ENCODE measurements at places on chromosomes 1 and 21. TPM values are rescaled to one million over a fixed set of nuclear protein-coding genes. Genes with fewer than 3 reads are reported as not detected.

GRCh38 chr1:236345728-236346127 is 48.4 kb upstream of the EDARADD start:
- H3K4me3 ChIP-seq, result no peak overlapping the region
- peaks cover 25% of the 10 kb centered on the region for H3K4me1 ChIP-seq
- H3K27me3 ChIP-seq, result peaks cover 3% of the 10 kb centered on the region
- no peak for DNase-seq
- no peak overlapping the region for H3K27ac ChIP-seq
- no peaks in the 10 kb centered on the region for H3K36me3 ChIP-seq

The GPR3 gene
- total RNA-seq, result 1.7 TPM

DNA sequence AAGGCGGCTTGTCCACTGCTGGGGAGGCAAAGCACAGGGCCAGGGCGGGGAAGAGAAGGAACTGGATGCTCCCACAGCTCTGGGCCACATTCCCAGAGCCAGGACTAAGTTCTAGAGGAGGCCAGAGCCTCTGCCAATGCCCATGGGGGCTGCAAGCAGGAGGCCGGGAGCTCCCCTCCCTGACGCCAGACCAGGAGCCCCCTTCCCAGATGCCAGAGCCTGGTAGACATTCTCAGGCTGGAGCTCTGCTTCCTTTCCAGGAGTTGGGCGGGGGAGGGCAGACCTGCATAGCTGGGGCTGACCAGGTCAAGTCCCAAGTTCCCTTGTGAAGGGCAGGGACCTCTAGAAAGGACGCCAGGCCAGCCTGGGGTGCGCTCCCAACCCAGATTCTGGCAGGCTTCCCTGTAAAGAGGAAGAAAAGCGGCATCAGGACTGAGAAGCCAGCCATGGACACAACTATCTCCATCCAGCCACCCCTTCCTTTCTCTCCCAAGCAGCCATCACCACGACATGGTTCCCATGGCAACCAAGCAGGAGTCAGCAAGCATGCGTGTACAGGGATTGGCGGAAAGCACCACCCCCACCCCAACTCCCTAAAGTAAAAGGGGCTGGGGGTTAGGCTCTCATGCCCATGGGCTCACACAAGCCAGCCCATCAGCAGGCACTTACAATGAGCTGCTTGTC is 13.4 kb downstream of the KIF21B start:
- H3K36me3 ChIP-seq, result no peaks in the 10 kb centered on the region
- no peaks in the 10 kb centered on the region for H3K4me1 ChIP-seq
- H3K27ac ChIP-seq, result no peak overlapping the region
- H3K4me3 ChIP-seq, result no peak overlapping the region
- no peak for DNase-seq
- H3K27me3 ChIP-seq, result peaks cover 6% of the 10 kb centered on the region

DNA sequence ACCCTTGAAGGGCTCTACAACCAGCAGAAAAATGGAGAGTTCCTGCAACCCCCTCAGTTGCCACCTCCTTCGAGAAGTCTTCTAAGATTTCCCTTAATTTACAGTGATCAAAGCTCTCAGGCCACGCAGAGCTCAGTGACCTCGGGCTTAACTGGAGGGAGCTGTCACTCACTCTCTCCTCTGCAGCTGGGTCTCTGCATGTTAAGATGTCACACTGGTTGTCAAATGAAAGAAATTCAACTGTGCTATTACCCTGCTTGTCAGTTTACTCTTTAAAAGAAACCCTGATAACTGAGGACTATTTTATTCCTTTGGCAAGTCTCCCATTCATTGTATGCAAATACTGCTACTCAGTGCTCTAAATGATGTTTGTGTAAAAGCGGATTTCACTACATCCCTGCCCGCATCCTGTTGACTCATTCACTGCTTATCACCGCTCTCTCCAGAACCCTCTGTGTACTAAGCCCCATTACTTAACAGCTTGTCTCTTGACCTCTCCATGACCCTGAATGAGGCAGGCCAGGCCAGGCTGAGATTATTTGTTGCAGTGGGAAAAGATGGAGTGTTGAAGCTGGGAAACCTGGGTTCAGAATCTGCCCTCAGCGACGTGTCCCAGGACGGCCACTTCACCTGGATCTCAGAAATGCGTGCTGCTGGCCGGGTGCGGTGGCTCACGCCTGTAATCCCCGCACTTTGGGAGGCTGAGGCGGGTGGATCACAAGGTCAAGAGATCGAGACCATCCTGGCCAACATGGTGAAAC is 13.7 kb downstream of the DHRS3 start:
- peak overlapping the region; percentile 96 for H3K27ac ChIP-seq
- peaks cover 96% of the 10 kb centered on the region for H3K4me1 ChIP-seq
- peak overlapping the region; percentile 36 for H3K4me3 ChIP-seq
- H3K27me3 ChIP-seq, result no peaks in the 10 kb centered on the region

- no peaks in the 10 kb centered on the region for H3K27me3 ChIP-seq
- DNase-seq, result no peak
- H3K36me3 ChIP-seq, result peaks cover 16% of the 10 kb centered on the region
- no peak overlapping the region for H3K4me3 ChIP-seq
Observed at GRCh38 chr21:16037421-16037955, 307.7 kb downstream of the USP25 start.

DNA sequence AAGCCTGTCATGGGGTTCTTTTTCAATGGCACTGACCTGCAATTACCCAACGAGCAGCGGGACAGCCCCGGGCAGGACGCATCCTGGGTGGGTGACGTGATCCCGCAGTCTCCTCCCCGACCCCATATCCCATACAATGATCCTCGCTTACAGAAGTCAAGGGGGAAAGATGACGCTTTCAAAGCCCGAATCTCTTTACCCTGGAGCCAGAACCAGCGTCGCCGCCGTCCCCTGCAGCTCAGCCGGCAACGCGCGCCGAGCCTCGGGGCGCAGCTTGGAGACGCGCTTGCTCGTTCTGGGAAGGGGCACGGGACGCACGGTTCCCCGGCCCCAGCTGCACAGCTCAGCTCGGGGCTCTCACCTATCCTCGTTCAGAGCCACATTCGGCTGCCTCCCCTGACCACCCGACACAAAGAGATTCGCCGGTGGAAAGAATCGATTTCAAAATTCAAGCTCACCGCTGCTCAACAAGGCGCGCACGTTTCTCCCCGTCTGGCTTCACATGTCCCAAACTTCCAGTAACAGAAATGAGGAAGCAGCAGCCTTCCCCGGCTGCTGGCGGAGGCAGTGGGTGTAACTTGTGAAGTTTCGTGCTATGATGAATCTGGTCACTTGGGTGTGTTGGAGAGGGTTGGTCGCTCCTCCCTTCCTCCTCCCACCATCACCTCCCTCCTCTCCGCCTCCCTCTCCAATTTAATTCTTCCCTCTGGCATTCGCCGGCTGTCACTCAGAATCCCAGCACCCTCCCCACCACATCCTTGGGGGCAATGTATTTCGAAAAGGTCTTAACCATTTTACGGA is at the start of gene TIAM1:
TSS of gene TIAM1 (minus strand) at position 582 of the 801 bp plus-strand sequence. CDS start 77,289 bp downstream, outside the sequence.
- H3K27ac ChIP-seq, result peak within 1 kb of the TSS; percentile 89
- no peaks in the 10 kb centered on the region for H3K36me3 ChIP-seq
- peaks cover 36% of the 10 kb centered on the region for H3K4me1 ChIP-seq

GRCh38 chr21:44930543-44930981 is 9.3 kb upstream of the SLX9 start:
- H3K27me3 ChIP-seq, result peaks cover 72% of the 10 kb centered on the region
- H3K4me1 ChIP-seq, result peaks cover 24% of the 10 kb centered on the region
- DNase-seq, result no peak
- H3K4me3 ChIP-seq, result peak overlapping the region; percentile 62

- no peaks in the 10 kb centered on the region for H3K27me3 ChIP-seq
- peak overlapping the region; percentile 14 for H3K4me3 ChIP-seq
- peaks cover 59% of the 10 kb centered on the region for H3K4me1 ChIP-seq
- DNase-seq, result no peak
Observed at GRCh38 chr21:29302359-29302875, 3.7 kb downstream of the BACH1 start.

DNA sequence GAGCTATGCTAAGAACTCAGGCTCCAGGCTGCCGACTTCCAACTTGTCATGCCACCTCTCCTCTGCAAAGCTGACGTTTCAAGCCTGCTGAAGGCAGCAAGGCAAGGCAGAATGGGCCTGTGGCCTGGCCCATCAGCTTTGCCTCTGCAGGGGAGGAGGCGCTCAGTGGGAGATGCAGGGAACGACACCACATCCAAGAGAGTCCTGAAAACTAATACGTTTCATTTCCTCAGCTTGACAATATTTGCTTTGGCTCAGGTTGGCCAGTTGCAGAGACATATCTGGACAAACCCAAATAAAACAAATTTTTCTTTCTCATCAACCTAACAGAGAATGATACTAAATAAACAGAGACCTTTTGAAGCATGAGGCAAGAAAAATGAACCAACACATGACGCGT is 35.3 kb downstream of the BEND5 start:
- H3K4me1 ChIP-seq, result peaks cover 7% of the 10 kb centered on the region
- no peak for DNase-seq
- peaks cover 35% of the 10 kb centered on the region for H3K36me3 ChIP-seq
- no peak overlapping the region for H3K4me3 ChIP-seq

The NBPF6 gene
- not detected for total RNA-seq

- H3K4me3 ChIP-seq, result peak overlapping the region; percentile 95
- peak overlapping the region; percentile 97 for H3K27ac ChIP-seq
- no peaks in the 10 kb centered on the region for H3K27me3 ChIP-seq
- peaks cover 17% of the 10 kb centered on the region for H3K4me1 ChIP-seq
Observed at GRCh38 chr1:93845538-93846205, 33.3 kb downstream of the DNTTIP2 start.

The KCNQ4 gene
- total RNA-seq, result 0.79 TPM

The OLFML2B gene
- 4.8 TPM for total RNA-seq

- H3K4me3 ChIP-seq, result no peak overlapping the region
- peaks cover 58% of the 10 kb centered on the region for H3K36me3 ChIP-seq
- no peaks in the 10 kb centered on the region for H3K27me3 ChIP-seq
- H3K4me1 ChIP-seq, result no peaks in the 10 kb centered on the region
- H3K27ac ChIP-seq, result no peak overlapping the region
Observed at GRCh38 chr1:182851825-182852224, 12.7 kb downstream of the DHX9 start.

The MARCKSL1 gene
- total RNA-seq, result 495 TPM

The OR6K3 gene
- not detected for total RNA-seq

The SLC1A7 gene
- total RNA-seq, result not detected

- no peak overlapping the region for H3K27ac ChIP-seq
- H3K36me3 ChIP-seq, result no peaks in the 10 kb centered on the region
Observed at GRCh38 chr21:33123374-33124123, 53.6 kb downstream of the OLIG1 start.

DNA sequence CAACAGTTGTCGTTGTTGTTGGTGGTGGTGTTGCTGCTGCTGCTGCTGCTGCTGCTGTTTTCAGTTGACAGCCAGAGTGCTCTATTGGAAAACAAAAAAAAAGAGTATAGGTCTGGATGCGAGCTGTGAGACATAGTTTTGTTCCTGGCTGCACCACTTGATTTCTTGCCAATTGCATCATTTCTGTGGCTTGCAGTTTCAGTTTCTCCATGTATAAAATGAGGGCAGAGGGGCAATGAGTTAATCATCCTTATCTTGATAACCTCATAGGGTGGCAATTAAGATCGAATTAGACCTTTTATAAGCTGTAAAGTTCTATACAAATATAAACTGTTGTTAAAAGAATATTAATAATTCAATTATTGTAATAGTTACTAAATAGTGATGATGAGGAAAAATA is 156.7 kb downstream of the DMRTA2 start:
- no peak overlapping the region for H3K27ac ChIP-seq
- DNase-seq, result no peak
- H3K27me3 ChIP-seq, result no peaks in the 10 kb centered on the region
- no peaks in the 10 kb centered on the region for H3K36me3 ChIP-seq

The VSIG8 gene
- total RNA-seq, result not detected

DNA sequence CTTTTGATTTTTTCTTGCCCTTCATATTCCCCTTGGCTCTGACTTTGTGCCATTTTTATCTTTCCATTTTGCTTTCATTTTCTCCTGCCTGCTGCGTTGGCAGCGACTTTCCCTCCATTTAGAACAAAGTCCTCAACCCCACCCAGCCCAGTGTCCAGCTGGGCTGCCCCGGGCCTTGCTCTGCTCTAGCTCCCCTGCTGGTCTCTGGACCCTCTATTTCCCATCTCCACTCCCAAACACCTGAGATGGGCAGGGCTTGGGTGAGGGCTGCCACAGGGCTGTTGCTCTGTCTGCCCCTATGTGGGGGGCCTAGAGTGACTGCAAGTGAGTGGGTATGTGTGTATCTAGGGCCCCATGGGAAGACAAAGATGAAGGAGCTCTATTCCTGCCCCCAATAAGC is 7.3 kb upstream of the ADAM15 start:
- H3K4me1 ChIP-seq, result no peaks in the 10 kb centered on the region
- no peak for DNase-seq
- no peaks in the 10 kb centered on the region for H3K27me3 ChIP-seq
- H3K36me3 ChIP-seq, result no peaks in the 10 kb centered on the region
- no peak overlapping the region for H3K27ac ChIP-seq
- no peak overlapping the region for H3K4me3 ChIP-seq

DNA sequence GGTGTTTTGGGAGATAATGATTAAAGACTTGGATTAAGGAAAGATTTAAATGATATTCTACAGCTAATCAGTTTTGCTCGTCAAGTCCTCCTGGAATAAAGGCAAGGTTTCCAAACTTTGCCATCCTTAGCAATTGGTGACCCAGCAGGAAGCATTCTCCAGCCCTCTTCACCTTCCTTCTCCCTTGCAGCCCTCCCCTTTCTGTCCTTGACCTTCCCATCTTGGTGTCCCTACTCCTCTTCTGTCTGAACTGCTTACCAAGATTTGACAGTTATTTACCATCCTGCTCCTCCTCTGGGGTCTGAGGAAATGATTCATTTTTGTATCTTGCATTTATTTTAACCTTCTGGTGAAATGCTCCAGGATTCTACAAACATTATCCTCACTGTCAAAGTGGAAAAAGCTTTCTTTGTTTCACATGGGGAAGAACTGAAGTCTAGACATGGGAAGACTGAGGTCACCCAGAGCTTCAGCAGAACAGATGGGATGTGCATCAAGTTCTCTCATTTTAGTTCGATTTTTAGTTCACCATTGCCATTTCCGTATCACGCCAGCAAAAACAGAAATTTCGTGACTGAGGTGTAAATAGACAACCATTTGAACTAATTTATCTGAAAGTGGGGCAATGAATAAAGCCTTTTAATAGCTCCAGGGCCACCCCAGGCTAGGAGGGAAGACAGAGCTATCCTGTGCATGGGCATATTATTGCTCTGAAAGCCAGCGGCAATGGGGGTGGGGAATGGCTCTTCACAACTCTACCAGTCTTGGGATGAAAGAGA is 504.4 kb upstream of the PLXNA2 start:
- DNase-seq, result no peak
- no peak overlapping the region for H3K27ac ChIP-seq
- H3K36me3 ChIP-seq, result peaks cover 2% of the 10 kb centered on the region
- no peak overlapping the region for H3K4me3 ChIP-seq
- peaks cover 43% of the 10 kb centered on the region for H3K27me3 ChIP-seq

The CFHR3 gene
- total RNA-seq, result 0.93 TPM

GRCh38 chr1:206699000-206699586 is 14.4 kb downstream of the MAPKAPK2 start:
- no peaks in the 10 kb centered on the region for H3K27me3 ChIP-seq
- no peak overlapping the region for H3K4me3 ChIP-seq
- DNase-seq, result no peak
- peaks cover 10% of the 10 kb centered on the region for H3K36me3 ChIP-seq
- H3K4me1 ChIP-seq, result peaks cover 43% of the 10 kb centered on the region

The ISG15 gene
- total RNA-seq, result 139 TPM

GRCh38 chr1:61080413-61081143 is 1.8 kb upstream of the NFIA start:
- peak overlapping the region; percentile 80 for H3K4me3 ChIP-seq
- H3K4me1 ChIP-seq, result peaks cover 61% of the 10 kb centered on the region
- H3K27ac ChIP-seq, result peak overlapping the region; percentile 98
- no peak for DNase-seq

All from mesothelial cell of epicardium (in vitro differentiated cells).